IPS DF 6.9 (cell line): ENCODE measurements at places on chromosomes 5 and 9.

DNA sequence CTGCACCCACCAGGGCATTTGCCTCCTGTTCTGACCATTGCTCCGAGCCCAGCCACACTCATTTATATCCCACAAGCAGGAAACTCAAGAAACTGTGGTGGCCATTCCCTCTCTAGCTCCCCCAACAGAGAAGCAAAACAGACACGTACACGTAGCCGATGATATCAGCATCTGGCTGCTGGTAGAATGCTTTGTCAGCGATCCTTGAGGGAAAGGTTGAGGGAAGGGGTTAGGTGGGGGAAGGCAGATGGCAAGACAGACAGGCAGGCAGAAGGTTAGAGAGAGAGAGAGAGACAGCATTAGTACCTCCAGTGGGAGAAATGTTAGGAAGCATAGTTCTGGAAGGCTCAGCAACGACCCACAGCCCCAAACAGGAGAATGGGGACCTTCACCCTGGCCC is 7.8 kb downstream of the HIGD2A start:
- DNase-seq: no peak

- no peak for DNase-seq
Measured at GRCh38 chr5:67495072-67495471, 298.5 kb upstream of the CD180 start.

- no peak for DNase-seq
Measured at GRCh38 chr9:128144239-128145181, 4.7 kb upstream of the LCN2 start.

GRCh38 chr9:95991326-95991725 is 115.8 kb downstream of the ERCC6L2 start:
- no peak for DNase-seq

DNA sequence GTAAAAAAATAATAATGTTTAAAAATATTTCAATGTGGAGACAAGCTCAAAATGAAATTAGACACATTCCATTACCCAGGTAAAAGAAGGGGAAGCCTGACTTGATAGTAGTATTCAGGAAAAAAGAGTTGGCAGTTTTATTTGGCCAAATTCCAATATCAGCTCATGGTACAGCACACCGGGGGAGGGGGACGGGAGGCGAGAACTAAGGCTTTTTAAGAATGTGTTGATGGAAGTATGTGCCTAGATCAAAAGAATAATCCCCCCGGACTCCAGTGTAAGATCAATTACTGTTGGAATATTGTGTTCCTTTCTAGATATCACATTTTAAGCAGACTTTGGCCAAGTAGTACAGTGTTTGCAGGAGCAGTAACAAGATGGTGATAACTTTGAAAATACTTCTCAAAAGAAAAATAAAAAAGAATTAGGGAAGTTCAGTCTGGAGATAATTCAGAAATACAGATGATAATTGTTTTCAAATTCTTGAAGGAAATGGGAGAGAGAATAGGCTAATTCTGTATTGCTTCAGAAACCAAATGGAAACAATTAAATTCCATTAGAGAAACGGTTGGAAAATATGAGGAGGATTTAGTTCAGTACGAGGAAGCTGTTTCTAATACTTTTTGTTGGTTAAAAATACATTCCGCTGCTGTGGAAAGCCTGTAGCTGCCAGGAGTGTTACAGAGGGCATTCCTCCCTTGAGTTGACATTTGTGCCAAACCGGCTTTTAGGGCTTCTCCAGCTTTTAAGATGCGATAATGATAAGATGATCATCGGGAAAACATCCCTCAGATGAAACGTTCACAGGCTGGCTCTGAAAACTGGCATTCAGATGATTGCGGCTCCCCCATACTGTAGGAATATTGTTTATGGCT is 98.1 kb upstream of the ERBIN start:
- DNase-seq: no peak
